Ascending aorta (tissue), 2 donors: ENCODE measurements at places on chromosomes 11 and 22.

DNA sequence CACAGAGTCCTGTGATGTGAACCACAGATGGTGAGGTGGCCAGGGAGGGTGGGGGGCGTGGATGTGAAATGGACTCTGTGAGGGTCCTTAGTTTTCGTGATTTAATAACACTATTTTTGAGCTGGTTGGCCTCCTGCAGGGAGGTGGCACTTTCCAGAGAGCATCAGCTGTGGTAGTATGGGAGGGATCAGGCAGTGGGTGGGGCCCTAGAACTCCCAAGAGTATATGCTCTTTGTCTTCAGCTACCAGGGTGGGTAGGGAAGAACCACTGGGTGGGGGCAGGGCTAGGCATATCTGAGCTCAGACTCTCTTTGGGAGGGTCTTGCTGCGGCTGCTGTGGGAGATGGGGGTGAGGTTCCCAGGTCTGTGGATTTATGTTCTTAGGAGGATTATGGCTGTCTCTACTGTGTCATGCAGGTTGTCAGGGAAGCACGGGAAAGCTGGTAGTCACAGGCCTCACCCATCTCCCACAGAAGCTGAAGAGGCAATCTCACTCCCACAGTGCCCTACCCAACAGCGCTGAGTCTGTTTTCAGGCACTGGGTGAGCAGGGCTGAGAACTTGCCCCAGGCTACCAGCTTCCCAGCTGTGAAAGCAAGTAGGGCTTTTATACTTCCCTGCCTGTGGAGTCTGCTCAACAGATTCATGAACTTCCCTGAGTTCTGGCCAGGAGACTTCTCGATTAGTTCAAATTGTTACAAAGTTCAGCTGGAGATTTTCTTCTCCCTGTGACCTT is 47.9 kb upstream of the SNX19 start:
- DNase-seq, result no peak

GRCh38 chr22:45460288-45461109 is 42.2 kb upstream of the FBLN1 start:
- DNase-seq, result no peak

DNA sequence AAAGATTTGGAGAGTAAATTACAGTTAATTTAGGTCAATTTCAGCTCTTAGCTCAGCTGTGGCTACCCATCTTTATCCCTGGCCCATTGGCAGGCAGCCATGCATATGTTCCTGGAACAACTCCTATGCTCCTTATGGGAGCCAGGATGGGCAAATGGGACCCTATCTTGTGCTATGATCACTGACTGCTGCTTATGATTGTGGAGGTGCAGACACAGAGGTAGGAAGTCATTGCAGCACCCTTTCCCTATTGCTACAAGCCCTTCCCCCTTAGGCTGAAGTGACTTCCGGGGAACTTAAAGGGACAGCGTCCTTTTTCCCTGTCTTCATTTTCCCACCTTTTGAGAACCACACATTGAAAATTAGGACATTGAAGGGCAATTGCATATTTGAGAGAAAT is 112.7 kb downstream of the FCHSD2 start:
- no peak for DNase-seq

GRCh38 chr22:23227380-23227779 is 47.1 kb downstream of the BCR start:
- no peak for DNase-seq

DNA sequence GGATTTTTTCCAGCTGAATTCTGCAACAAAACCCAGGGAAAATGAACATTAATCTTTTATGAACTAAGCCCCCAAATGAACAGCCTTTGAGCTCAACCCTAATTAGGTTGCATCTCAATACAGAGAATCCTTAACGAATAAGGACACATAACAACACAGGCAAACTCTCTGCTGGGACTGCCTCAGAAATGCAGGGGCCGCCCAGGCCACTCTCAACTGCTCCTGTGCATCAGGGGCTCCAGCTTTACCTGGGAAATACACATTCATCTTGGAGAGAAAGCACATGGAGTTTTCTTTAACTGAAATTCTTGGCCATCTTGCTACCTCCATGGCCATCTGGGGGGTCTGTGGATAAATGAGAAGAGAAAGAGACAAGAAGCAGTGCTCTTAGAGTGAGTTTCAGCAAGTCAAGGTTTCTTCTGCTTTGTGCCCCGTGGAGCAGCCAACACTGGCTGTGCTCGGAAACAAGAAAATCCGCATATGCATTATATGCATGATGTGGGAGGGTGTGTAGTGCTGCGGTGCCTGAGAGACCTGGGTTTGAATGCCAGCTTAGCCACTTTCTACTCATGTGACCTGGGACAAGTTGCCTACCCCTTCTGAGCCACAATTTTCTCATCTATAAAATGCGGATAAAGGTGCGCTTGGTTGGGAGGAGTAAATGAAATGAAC is 81.9 kb upstream of the RCN1 start:
- DNase-seq, result no peak

DNA sequence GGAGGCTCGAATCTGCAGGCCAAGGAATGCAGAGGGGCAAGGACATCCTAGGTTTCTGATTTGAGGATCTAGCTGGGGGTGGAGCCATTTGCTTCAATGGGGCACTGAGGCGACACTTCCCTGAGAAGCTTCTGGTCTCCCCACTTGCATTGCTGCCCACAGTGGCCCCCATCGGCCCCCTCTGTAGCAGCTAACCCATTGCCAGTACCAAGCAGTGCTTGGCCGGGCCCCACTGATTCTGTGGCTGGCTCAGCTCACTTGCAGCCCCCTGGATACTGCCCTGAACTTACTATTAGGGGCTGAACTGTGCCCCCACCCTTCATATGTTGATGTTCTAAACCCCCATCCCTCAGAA is 42.9 kb upstream of the SHISAL1 start:
- no peak for DNase-seq

GRCh38 chr22:22520020-22520656 is at the start of gene ZNF280A:
Gene ZNF280A, minus strand, starts transcription at chr22:22520270. Its CDS starts 4,640 bp downstream, at chr22:22515630.
- DNase-seq, result no peak

GRCh38 chr11:72244060-72244360 is at the start of gene PHOX2A:
Gene PHOX2A, minus strand, starts transcription at chr11:72244176. Its CDS starts 172 bp downstream, at chr11:72244004.
- DNase-seq, result no peak

DNA sequence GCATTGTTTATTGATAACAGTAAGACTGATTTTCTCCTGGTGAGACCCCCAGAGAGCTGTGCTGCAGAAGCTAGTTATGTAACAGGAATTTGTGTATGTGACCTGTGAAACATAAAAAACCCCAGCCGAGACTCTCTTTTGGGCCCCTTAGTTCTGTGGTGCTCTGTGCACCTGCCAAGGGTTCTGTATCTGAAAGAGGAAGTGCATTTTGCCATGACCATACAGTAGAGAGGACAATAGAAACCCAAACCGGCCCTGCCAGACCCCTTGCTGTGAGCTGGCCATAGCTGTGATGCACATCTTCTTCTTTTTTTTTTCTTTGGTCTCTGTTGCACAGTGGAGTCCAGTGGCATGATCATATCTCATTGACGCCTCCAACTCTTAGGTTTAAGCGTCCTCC is 31.4 kb upstream of the APOL5 start:
- no peak for DNase-seq

- no peak for DNase-seq
Observed at GRCh38 chr11:5522308-5522707, 5.8 kb upstream of the UBQLNL start.

GRCh38 chr22:29125844-29126243 is 53.0 kb downstream of the KREMEN1 start:
- no peak for DNase-seq

DNA sequence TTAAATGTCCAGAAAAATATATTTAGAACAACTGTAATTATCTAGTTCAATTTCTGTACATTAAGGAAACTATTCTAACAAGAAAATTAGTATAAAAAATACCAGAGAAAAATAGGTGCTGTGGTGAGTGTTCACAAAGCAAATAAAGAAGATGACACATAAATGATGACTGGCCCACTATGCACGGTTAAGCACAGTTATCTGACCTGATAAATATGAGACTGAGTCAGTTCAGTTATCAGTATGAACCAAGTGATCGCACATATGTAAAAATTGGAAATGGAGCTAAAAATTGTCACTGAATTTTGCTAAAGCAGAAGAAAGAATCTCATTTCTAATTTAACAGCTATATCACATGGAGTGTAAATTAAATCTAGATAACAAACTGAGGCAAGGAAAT is 18.8 kb upstream of the MAML2 start:
- no peak for DNase-seq

- no peak for DNase-seq
Observed at GRCh38 chr11:68839911-68840641, 1.6 kb downstream of the CPT1A start.

- DNase-seq, result no peak
Observed at GRCh38 chr22:37594237-37594636, 14.3 kb upstream of the LGALS2 start.

GRCh38 chr11:128342511-128343134 is 244.7 kb downstream of the ETS1 start:
- DNase-seq, result no peak

DNA sequence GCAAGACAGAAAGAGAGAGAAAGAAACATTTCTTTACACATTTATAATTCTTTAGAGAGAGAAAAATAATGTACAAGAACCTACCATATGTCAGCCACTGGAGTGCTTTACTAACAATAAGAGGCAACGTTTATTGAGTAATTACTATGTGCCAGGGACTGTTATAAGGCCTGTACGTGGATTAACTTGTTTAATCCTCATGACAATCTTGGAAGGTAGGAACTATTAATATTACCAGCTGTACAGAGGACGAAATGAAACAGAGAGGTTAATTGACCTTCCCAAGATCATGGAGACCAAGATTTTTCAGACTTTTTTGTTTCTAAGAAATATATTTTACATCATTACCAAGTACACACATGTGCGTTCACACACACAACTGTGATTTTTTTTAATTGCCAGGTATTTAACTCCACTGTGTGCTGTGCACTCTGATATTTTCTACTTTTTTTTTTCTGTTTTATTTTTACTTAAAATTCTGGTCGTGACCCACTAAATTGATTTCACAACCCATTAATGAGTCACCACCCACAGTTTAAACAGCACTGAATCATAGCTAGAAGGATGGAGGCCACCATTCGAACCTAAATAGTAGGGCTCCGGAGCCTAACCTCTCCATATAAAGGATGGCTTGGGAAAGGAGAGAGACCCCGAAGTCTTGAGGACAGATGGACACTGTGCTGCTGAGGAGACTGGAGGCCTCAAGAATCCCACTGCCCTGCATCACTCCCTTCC is 21.4 kb downstream of the CREB3L1 start:
- no peak for DNase-seq

- no peak for DNase-seq
Observed at GRCh38 chr11:35683728-35684339, 21.3 kb downstream of the TRIM44 start.

- DNase-seq, result no peak
Observed at GRCh38 chr11:12540913-12541582, 133.2 kb upstream of the TEAD1 start.

GRCh38 chr22:29093501-29094300 is 20.9 kb downstream of the KREMEN1 start:
- DNase-seq, result no peak

DNA sequence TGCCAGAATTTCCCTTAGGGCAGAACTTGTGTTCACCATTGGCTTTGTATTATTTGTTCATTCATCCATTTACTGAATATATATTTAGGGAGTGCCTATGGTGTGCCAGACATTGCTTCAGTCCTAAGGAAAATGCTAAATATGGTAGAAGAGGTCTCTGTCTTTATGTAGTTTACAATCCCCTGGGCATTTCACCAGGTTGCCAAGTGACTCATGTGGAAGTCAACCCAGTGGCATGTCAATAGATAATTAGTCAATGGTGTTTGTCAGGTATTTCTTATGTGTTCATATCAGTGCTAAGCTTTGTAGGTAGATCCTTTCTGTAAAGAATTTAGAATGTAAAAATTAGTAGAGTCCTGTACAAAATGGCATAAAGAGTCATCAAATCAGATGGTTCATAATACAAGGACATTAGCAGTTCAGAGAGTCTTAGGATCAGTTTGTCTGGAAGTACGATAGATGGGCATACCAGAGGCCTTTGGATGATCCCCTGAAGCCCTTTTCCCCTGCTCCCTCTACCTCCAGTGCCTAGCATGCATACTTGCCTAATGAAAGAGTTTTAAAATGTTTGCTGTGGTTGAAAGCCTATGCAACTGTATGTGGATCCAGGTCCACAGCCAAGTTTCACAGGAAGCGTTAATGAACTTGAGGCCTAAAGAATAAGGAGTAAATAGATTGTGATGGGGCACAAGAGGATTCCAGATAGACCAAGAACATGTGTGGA is 58.5 kb upstream of the SESN3 start:
- no peak for DNase-seq

GRCh38 chr11:107859459-107860239 is 1.1 kb upstream of the SLC35F2 start:
- DNase-seq, result no peak

DNA sequence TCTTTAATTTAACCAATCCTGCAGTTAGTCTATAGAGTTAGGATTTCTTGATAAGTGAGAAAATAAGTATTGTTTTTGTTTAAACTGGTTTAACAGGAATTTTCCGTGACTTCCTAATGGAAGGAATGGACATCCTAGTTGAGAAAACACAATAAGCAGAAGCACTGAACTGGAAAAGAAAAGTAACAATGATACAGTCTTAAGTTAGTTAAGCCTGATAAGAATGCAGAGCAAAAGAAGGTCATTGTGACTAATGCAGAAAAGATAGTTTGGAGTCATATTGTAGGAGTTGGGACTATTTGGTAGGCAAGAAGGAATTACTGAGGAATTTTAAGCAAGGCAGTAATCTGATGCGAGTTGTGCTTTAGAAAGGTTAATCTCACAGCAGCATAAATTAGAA is 11.7 kb downstream of the RNF141 start:
- no peak for DNase-seq

GRCh38 chr11:68343761-68344256 is 31.4 kb downstream of the LRP5 start:
- DNase-seq, result no peak

- no peak for DNase-seq
Observed at GRCh38 chr11:58502004-58502403, 5.9 kb downstream of the OR5B21 start.

DNA sequence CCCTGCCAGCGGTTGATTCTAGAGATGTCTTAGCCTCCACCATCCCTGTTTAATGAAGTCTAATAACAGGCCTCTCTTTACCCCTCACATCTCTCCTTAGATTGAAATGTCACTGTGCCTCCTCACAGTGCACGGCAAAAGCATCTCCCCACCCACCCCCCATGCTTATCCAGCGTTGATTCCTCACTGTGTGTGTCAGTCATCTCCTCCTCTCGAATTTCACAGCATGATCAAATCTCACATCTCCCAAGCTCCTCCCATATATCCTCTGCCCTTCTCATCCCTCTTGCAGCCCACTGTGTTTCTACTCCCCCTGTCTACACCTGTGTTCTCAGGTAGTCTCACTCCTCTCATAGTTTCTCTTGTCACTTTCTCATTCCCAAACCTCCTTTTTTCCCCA is 84.6 kb downstream of the DBX1 start:
- no peak for DNase-seq

DNA sequence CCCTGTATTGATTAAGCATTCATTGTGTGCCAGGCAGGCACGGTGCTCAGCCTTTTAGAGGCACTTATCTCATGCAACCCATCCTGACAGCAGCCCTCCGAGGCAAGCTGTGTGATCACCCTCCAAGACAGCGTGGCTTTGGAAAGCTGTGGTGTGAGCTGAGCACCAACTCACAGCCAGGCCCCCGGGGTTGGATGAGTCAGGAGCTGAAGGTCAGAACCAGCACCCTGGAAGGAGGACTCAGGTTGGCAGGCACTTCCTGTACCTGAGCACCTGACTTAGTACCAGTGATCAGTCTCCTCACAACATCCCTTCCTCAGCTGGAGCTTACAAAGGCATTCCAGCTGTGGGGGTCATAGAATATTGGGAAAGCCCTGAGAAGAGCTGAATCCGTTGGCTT is 9.0 kb downstream of the PATZ1 start:
- DNase-seq, result no peak
